ENCODE measurements at places on chromosomes 4 and X. TPM values are rescaled to one million over a fixed set of nuclear protein-coding genes. Genes with fewer than 3 reads are reported as not detected.

GRCh38 chr4:164946810-164947209 lies 30.6 kb downstream of the TRIM61 start:
- no peak for DNase-seq

DNA sequence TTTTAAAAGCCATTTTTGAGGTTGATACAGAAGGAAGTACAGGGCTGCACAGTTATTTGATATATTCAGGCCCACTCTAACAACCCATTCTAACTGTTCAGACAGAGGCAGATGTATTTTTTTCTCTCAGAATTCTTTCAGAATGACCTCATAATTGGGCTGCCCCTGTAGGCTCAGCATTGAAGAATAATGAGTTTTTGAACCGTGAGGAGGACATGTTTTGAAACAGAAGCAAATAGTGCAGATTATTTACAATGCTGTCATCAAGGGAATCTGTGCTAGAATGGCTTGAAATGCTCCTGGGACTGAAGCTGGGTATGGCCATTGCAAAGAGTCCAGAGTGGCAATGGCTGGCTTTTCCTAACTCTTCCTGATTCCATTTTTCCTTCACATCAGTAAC lies 158.1 kb downstream of the SOX3 start:
- DNase-seq, result no peak

GRCh38 chr4:39636531-39637184 lies 2.0 kb downstream of the SMIM14 start:
- no peak for DNase-seq

DNA sequence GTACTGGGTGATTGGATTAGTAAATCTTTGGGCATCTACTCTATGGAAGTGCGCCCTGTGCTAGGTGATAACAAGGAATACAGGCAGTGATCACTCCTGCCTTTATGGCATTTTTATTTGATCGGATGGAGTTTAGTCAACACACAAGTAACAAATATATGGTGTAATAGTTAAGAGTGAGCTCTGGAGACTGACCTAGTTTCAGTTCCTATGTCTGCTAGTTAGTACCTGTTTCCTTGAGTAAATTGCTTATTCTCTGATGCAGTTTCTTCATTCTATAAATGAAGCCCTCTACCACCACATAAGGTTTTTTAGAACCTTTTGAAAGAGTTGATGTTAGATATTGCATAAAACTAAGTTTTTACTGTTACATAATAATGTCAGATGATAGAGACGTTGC lies 134.6 kb downstream of the KDM6A start:
- DNase-seq, result no peak

GRCh38 chr4:138292321-138292720 lies 50.2 kb upstream of the SLC7A11 start:
- DNase-seq, result no peak

DNA sequence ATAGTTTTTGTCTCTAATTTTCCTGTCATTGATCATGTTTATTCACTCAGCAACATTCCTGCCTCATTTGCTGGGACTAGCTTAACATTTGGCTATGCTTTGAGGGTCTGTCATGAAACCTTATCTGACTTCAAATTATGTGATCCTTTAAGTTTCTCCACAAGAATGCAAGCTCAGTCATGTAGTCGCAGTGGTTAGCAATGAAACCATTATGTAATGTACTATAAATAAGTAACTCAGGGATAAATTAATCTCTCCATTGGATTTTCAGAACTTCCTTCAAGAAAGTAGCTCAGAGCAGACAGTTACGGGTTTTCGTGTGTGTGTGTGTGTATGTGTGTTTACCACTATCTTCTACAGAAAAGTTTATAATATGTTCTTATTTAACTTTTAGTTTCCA lies 993.6 kb downstream of the ADGRL3 start:
- DNase-seq, result no peak

- no peak for DNase-seq
Observed at GRCh38 chr4:2688697-2689096, 67.4 kb downstream of the TNIP2 start.

GRCh38 chr4:137635108-137635507 lies 102.8 kb upstream of the PCDH18 start:
- DNase-seq, result no peak

DNA sequence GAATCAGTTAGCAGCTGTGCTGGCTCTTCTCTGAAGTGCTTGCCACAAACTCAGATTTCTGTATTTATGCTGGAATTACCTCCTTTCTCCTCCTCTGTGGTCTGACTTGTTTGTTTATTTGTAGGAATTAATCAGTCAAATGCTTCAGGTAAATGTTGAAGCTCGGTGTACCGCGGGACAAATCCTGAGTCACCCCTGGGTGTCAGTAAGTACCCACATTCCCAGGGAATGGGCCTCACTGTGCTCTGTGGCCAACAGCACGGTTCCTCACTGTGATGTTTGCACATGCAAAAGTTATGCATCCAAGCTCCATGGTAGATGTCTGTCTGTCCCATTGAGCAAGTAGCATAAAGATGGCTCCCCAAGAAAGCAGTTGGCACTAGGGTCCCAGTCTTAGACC lies 169.9 kb downstream of the DCLK2 start:
- DNase-seq, result peak; percentile 53

REELD1 gene
- 0.33 TPM for total RNA-seq

BGN gene
- total RNA-seq, result 77.8 TPM

HMGB3 gene
- total RNA-seq, result 3.0 TPM

TCEAL7 gene
- total RNA-seq, result 12.9 TPM

DUSP9 gene
- not detected for total RNA-seq

SPACA5 gene
- total RNA-seq, result not detected

All from esophagus muscularis mucosa (tissue), 4 donors.